ENCODE measurements at places on chromosomes 4 and X. TPM values are rescaled to one million over a fixed set of nuclear protein-coding genes. Genes with fewer than 3 reads are reported as not detected.

HSD17B13 gene
- 0.03 TPM for total RNA-seq

FAT1 gene
- 125 TPM for total RNA-seq

PPP4R3C gene
- not detected for total RNA-seq

OPRPN gene
- total RNA-seq: not detected

IL21 gene
- not detected for total RNA-seq

NLGN4X gene
- total RNA-seq: 0.03 TPM

CLNK gene
- total RNA-seq: not detected

PDGFRA gene
- total RNA-seq: 0.45 TPM

SRPX2 gene
- 2.6 TPM for total RNA-seq

EDA2R gene
- 10.3 TPM for total RNA-seq

FAAH2 gene
- 0.54 TPM for total RNA-seq

ADAMTS3 gene
- total RNA-seq: not detected
